Right atrium auricular region (tissue), 2 donors: ENCODE measurements at places on chromosomes 4 and X. TPM values are rescaled to one million over a fixed set of nuclear protein-coding genes. Genes with fewer than 3 reads are reported as not detected.

- H3K4me1 ChIP-seq, result no peaks in the 10 kb centered on the region
- no peak for DNase-seq
Measured at GRCh38 chrX:2261831-2262667, 238.7 kb downstream of the DHRSX start.

- no peak overlapping the region for H3K4me3 ChIP-seq
- DNase-seq, result no peak
- H3K36me3 ChIP-seq, result no peaks in the 10 kb centered on the region
- H3K27ac ChIP-seq, result no peak overlapping the region
- no peaks in the 10 kb centered on the region for H3K4me1 ChIP-seq
Measured at GRCh38 chr4:184114431-184114830, 103.2 kb downstream of the ENPP6 start.

GRCh38 chr4:80101792-80102116 lies 28.7 kb upstream of the ANTXR2 start:
- no peaks in the 10 kb centered on the region for H3K4me1 ChIP-seq
- H3K27me3 ChIP-seq, result no peaks in the 10 kb centered on the region
- no peak for DNase-seq
- H3K27ac ChIP-seq, result no peak overlapping the region
- H3K4me3 ChIP-seq, result no peak overlapping the region

The ZNF280C gene
- total RNA-seq, result 2.5 TPM

The DKC1 gene
- 13.5 TPM for total RNA-seq

The DCHS2 gene
- not detected for total RNA-seq

The SORCS2 gene
- total RNA-seq, result 1.7 TPM
